Stimulated activated CD8-positive, alpha-beta memory T cell treated with anti-CD3 and anti-CD28 coated beads, Interleukin-2, amount 100 ng/mL, for 1 hour (primary cell): ENCODE measurements at places on chromosomes 5 and 9.

DNA sequence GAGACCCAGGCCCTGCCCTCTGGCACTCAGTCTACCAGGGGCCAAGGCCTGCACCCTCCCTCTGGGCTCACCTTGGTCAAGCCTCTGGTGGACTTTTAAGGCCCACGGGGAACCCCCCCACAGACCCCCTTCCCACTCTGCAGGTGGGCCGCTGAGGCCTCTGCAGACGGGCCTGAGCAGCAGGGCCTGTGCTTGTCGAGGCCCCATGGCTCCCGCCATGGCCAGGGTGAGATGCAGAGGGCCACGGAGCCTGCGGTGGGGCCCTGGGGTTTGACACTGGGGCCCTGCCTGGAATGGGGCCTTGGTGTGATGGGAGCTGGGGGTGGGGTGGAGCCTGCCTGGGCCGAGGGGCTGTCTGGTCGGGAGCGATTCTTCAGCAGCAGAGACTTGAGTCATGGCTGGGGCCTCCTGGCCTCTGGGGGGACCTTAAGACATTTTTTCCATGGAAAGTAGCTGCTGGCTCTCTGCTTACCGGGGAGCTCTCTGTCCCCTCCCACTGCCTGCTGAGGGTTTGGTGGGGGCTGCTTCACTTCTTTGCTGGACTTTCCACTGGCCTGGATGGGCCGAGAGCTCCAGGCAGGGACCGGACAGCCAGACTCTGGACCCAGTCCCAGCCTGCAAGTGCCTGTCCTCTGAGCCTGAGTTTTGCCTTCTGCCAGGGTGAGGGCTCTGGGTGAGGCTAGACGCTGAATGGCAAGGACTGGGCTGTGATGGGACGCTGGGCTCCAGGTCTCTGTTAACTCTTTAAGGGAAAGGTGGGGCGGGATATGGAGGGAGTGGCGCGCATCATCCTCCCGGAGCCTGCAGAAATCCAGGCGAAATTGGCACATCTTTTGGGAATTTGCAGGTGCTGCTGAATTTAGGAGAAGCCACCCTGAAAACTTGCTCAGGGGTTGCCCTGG lies 132.2 kb downstream of the RXRA start:
- no peak for DNase-seq

DNA sequence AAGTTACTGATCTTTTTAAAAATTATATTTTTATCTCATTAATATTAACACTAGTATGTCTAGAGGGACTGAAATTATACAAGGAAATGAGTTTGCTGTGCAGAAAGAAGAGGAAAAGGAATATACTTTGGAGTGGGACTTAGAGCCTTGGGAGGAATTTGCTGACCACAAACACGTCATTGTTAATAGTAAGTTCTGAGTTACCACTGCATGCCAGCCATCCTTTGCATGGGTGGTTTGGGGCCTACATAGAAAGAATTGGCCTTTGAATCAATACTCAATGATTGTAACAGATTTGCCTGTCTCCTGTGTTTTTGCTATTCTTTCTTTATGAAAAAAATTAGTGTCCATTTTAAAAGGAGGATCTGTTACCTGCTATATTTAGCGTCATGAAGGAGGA lies 232.6 kb upstream of the TNC start:
- no peak for DNase-seq

DNA sequence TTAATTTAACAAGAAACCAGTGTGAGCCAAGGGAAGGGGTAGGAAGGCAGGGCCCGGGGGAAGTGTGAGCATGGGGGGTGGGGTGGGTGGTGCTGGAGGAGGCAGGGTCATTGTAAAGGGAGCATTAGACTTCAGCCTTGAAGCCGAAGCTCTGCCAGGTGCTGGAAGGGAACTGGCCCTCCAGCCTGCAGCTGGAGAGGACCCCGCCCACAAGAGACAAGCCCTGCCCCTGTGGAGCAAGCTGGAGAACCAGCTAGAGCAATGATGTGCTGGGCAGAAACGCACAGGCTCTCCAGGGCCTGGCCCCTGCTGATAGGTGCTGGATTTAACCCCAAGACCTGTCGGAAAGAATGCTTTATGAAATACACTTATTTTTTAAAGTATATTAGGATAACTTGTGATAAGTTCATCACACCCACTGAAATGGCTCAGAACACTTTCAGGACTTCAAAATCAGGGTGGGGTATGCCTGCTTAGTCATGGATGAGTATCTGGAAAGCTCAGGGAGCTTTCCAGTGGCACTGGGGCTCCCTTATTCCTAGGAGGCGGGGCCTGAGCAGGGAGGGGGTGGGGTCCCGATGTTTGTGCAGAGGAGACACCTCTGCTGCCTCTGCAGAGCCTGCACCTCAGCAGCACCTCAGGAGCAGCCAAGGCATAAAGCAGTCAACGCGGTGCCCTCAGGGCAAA lies 27.1 kb downstream of the UBE2QL1 start:
- no peak for DNase-seq

DNA sequence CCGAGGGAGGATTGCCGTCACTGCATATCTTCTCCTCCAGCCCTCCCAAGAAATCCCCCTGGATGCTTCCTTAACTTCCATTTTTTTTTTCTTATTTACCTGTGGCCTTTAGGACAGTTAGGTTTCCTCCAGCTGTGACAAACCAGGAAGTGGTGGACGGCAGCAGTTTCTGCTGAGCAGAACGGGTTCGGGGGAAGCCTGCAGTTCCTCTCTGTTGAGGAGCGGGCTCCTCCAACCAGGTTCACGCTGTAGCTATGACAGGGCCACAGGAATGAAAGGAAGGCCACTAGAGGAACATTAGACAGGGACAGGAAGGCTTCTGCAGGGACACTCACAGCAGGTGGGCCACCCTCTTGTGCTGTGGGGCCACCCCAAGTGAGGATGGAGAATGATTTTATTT lies 76.7 kb upstream of the SYK start:
- DNase-seq, result no peak

GRCh38 chr9:13324988-13325387 lies 45.5 kb upstream of the MPDZ start:
- no peak for DNase-seq

GRCh38 chr5:139460455-139460854 lies 2.1 kb downstream of the ECSCR start:
- DNase-seq, result no peak

DNA sequence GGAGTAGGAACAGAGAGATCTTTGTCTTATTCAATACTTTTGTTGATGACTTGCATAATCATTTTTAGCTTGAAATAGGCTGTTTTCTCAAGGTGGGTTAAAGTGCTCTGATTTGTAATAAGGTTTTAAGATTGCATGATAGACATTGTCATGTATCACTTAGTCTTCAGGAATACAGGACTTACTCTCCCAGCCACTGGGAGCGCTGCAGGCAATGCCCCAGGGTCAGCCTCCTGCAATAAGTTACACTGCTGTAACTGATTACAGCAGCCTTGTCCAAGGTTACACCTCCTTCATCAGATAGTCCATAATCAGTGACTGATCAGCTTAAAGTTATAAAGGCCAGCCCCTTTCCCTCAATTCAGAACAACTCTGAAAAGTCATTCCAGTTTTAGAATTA lies 218.6 kb downstream of the ESM1 start:
- no peak for DNase-seq

GRCh38 chr9:105693435-105694189 lies 729 bp upstream of the TMEM38B start:
- DNase-seq, result no peak

- DNase-seq, result no peak
These were observed 7.8 kb downstream of the EXOSC2 start for GRCh38 chr9:130701059-130702022.

DNA sequence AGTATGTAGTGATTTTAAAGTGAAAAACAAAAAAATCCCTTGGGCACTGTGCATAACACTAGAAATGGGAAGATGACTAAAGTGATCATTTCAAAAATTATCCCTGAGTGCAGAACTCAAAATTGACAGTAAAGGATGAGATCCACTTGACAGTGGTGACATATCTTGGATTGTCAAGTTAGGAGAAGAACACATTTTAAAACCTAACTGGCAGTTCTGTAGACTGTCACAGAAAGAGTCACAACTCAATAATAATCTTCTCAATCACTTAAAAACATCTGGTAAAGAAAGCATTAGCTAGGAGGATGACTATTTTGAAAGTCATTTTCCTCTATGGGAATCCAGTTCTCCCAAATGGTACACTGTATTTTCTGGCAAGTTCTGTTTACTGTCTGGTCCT lies 127.1 kb downstream of the PIP5K1B start:
- DNase-seq, result no peak

GRCh38 chr9:134247918-134248631 lies 78.2 kb upstream of the RXRA start:
- DNase-seq, result no peak

- DNase-seq, result peak; percentile 15
These were observed 22.8 kb downstream of the PTCH1 start for GRCh38 chr9:95494022-95494415.

- no peak for DNase-seq
These were observed 147.8 kb downstream of the TMEM38B start for GRCh38 chr9:105842023-105842644.

DNA sequence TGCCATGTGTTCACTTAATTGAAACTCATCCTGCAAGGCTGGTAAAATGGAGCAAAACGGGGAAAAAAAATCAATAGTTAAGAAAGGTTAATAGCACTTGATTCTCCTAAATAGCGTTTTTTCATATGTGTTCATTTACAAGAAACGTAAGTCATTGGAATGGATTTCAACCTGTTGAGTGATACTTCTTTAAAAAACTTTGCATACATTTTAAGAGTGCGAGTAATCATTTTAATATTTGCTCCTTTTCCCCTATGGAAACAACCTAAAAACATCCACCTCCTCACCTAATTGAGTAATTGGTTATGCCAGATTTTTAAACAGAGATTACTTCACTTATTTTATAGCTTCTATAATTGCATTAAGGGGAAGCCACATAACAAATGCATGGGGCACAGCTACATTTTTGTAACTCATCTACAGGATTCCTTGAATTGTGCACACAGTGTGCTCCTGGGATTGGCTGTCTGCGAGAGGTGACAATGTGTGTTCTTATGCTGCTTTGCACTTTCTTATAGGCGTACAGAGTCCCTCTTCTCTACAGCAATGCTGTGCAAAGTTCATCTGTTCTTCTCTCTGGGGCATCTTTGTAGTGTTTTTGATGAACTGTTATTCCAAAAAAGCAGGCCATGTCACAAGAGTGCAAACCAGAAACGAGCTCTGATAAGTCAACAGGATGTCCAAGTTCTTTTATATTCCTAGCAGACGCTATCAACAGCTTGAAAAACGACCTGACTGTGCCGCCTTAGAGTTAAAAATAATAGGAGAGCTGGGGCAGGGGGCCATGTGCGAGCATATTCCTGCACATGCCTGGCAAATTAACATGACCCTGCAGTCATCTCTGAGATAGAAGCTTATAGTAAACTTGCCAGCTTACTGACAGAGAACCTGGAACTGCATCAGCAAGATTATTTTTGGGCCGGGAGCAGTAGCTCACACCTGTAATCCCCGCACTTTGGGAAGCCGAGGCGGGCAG lies 117.9 kb downstream of the GOLPH3 start:
- DNase-seq, result no peak

- no peak for DNase-seq
These were observed 467 bp upstream of the PHF19 start for GRCh38 chr9:120877276-120878034.

GRCh38 chr9:110399983-110400382 lies 62.3 kb upstream of the TXNDC8 start:
- no peak for DNase-seq

DNA sequence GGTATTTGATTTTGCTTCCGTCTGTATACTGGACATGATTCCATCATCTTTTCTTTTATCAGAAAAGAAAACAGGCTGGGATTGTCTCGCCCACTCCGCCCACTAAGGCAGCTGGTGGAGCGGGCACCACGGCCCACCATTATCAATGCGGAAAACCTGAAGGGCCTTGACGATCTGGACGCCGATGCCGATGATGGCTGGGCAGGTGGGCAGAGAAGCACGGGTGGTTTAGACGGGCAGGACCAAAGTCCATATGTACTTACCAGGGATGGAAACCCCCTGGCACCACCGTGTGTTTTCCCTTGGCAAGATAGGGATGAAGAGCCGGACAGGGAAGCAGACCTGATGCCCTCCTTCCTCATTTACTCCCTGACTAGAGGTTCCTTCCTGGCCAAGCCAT lies 53.7 kb downstream of the PRRC2B start:
- no peak for DNase-seq

DNA sequence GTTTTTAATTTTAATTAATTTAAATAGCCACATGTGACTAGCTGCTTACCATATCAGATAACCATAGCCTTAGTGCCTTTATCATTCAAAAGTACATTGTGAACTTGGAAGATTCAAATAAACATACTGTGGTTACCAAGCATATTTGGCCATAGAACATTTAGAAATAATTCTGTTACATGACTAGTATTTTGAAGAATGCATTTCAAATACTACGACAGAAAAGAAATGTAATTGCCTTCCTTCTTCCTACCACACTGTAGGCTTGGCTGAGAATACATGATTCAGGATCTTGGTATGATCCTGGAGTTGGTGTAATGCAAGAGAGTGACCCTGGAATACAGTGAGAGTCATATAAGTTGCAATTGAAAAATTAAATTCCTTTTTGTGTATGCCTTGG lies 109.7 kb upstream of the PCA3 start:
- DNase-seq, result no peak

GRCh38 chr9:6029604-6030274 lies 14.3 kb upstream of the RANBP6 start:
- DNase-seq, result no peak

DNA sequence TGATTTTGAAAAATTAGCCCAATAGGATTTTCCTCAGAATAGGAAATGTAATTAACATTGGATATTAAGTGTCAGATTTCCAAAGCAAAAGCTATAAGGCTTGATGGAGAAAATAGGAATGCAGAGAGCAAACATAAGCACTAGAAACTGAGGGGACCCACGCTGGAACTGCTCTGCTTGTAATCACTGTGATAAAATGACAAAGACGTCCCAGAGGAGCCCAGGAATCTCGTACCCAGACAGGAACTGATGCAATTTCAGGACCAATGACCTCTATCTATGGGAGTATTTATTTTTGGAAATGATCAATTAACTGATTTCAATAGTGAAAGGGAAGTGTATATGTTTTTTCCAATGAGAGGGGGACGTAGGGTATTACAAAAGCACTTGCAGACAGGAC lies 714.5 kb upstream of the WWC1 start:
- no peak for DNase-seq

GRCh38 chr9:115333277-115334070 lies 215.5 kb upstream of the TNC start:
- no peak for DNase-seq

- no peak for DNase-seq
These were observed 30.2 kb downstream of the TJP2 start for GRCh38 chr9:69204326-69204725.

DNA sequence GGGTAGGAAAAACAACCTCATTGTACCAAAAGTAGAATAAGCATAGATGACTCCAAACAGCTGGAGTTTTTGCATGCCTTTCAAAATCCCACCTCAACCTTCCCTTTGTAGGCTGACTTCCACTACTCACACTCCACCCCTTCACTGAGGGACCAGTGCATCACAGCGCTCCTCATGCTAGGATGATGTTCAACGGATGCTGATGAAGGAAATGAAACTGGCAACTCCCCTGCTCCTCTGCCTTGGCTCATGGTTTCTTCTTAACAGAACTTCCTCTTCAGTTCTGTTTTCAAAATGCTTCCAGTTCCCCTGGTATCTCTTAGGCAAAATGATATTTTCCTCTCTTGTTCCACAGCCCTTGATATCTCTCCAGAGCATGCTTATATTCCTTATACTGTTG lies 29.0 kb downstream of the LIFR start:
- no peak for DNase-seq
